ENCODE measurements at places on chromosomes 1 and 21.

DNA sequence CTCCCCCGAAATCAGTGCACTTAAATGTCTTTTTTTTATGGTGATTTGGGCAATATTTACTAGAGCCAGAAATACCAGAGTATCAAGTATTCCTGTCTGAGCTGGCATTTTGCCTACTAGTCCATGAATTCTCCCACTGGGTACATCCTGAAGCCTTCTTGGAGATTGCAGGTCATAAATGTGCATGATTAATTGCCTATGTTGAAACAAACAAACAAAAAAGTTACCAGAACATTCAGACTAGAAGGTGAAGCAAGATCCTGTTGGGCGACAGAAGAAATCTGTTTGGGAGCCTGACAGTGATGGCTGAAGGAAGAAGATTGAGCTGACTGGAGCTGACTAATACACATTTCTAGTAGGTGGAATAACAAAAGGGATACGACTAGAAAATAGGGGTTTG lies 127.4 kb upstream of the NRIP1 start:
- DNase-seq: no peak

DNA sequence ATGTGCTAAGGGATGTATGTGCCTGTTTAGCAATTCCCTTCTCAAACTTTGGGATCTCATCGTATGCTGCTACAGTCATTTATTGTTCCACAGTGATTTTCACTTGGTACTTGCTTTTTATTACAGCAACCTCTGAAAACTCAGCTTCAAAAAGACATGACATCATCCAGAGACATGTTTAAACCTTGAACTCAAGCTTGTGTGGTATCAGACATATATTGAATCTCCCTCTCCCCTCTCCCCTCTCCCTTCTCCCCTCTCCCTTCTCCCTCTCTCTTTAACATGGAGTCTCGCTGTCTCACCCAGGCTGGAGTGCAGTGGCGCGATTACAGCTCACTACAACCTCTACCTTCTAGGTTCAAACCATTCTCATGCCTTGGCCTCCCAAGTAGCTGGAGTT lies 19.5 kb upstream of the TUT4 start:
- DNase-seq: no peak

DNA sequence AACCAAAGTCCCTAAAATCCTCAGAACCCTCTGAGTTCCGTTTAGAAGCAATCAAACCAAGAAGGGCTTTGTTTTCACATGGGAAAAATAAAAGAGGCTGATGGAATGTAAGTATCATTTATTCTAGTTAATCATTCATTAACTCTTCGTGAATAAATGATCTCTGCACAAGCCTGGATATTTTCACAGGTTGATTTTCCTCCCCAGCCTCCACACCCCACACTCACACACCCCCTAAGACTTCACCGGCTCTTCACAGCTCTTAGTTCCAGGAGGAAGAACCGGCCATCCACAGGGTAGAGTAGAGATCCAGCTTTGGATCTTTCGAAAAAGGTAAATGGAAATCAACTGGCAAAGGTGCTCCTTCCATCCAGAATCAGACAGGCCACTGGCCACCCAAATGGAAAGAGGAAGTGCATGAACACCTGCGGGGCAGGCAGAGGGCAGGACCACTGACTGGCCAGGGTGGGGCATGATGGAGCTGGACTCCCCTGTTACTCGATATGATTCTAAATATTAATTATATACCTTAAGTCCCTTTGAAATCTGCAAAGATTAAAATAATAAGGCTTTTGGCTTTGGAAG lies 10.0 kb downstream of the C1orf198 start:
- DNase-seq: no peak

DNA sequence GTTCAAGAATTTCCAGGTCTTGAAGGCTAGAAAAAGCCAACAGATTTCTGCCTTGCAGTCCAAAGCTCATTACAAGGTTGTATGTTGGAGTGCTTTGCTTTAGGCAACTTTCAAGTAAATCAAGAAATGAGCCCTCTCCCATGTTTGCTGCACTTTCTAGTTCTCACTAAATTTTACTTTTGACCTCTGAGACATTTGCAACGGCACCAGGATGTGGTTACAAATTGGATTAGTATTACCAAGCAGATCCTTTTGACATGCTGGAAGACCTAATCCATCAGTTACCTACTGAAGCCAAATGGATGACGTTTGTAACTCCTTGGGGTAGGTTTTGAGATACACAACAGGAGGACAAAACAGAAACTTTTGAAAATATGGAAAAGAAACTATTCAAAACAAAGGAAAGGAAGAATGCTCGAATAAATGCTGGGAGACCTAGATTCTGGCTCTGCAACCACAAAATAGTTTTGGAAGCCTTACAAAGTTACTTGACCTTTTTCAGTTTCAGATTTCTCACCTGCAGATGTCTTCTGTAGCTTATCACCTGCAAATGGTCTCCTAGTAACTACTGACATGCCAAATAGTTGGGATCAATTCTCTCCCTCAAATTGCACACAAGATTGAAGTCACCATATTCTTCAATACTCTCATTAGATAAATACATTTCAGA lies 251.7 kb upstream of the ADGRL2 start:
- no peak for DNase-seq

DNA sequence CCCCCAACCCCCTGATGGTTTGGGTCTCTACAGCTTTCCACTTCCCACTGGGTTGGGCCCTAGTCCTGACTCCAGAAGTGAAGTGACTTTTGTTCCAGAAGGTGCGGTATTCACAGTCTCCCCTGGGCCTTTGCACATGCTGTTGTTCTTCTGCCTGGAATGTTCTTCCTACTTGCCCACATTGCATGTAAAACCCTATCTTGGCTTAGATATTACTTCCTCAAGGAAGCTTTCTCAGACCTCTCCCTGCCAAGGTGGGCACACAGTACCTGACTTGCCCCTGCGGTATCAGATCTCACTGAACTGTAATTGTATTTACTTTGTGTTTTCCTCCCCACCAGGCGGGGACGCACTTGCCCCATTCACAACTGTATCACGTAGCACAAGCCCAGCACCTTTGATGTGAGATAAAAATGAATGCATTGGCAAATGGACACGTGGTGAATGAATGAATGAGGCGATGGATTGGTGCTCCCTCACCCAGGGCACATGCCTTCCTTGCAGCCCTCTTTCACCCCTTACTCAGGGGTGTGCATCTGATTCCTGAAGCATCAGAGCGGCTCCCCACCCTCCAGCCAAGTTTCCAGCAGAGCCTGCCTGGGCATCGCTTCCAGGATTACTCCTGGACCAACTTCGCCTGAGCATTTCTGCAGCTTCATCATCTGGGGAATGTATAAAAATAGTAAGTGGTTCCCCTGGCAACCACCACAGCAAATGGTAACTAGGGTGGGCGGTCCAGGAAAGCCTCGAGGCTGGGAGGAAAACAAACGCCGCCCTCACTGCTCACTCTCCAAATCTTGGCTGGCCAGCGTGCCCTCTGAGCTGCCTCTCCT lies 19.8 kb downstream of the NENF start:
- DNase-seq: no peak

GRCh38 chr1:165826565-165827267 lies 698 bp upstream of the UCK2 start:
- DNase-seq: no peak

- no peak for DNase-seq
Observed at GRCh38 chr1:156627313-156627880, 8.2 kb downstream of the HAPLN2 start.

GRCh38 chr1:214076708-214077065 lies 88.9 kb downstream of the PROX1 start:
- DNase-seq: no peak

- DNase-seq: no peak
Observed at GRCh38 chr1:119676571-119677206, 28.6 kb upstream of the ZNF697 start.

DNA sequence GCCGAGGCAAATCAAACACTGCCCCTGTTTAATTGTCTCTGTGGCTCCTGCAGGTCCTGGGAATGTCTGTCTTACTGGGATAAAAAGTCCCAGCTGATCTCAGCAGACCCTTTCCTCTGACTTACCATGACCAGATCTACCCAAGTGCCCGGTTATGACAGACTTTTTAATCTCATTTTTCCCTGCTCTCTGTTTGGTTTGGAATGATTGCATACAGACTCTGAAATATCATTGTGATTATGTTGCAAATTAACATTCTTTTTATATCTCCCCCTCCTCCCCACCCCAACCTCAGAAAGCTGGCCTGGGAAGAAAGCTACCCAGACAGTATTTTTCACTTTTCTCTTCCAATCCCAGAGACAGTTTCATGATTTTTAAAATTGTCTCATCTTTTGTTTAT lies 16.3 kb downstream of the RAB7B start:
- DNase-seq: no peak

DNA sequence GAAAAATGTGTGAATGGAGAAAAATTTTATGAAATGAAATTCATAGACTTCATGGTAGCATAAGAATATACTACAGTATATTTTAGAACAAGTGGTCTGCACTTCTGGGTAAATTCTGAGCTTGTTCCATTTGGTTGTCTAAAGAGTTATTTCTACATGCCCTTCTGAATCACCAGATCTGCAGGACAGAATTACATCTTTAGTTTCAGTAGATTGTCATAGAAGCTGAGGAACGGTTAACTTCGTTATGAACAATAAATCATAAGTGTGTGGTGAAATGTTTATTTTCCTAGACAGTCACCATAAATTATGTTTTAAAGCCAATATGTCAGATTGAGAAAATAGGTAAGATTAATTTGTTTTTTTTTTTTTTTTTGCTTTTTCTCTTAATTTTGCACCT lies 30.9 kb downstream of the CHRM3 start:
- no peak for DNase-seq

DNA sequence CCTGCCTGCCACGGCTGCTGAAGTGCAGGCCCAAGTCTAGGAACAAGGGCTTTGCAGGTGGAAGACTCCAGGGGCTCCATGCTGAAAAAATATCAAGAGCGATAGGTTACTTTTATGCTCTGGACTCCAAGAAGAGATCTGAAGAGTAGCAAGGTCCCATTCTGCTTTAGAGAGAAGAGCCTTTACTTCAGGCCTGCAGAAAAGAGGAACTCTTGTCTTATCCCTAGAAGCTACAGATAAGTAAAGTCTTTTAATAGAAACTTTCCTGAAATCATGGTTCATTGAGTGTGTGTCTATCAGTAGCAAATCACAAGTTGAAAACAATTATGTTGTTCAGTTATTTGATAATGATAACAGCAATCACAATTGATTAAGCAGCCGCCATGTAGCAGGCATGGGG lies 113.3 kb downstream of the TNR start:
- no peak for DNase-seq
